Stimulated activated CD4-positive, alpha-beta T cell treated with anti-CD3 and anti-CD28 coated beads, TNF-alpha, amount 100 ng/mL, for 4 hours (primary cell): ENCODE measurements at places on chromosomes 12 and 14.

- no peak for DNase-seq
Measured at GRCh38 chr14:99521176-99522024, 40.2 kb downstream of the CCNK start.

DNA sequence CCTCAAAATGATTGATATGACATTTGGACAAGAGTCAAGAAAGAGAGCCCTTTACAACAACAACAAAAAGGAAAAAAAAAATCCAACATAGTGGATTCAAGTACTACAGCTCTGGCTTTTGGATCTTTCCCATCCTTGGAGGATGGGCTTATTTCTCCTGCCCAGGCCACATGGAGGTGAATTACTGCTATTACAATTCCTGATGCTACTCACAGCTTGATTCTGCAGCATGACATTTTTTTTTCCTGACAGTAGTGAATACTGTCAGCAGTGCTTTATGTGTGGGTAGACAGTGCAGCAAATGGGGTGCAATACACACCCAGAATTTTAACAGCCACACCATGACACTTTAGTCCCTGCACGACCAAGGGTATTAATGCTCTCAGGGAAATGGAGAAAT lies 42.5 kb upstream of the HSP90B1 start:
- DNase-seq = no peak

DNA sequence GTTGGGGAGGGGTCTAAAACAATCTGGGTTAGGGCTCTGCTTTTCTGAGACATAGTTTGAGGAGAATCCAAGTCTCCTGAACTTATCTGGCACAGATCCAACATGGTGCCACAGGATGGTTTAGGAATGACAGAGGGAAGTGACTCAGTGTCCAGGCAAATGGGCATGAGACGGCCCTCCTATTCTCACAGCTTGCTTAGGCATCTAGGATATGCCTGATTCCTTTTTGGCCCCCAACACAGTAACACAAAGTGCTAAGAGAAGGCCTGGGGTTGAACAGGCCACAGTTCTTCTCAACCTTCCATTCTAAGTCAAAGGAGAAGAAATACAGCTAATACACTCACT lies 117.7 kb downstream of the ZFP36L1 start:
- DNase-seq = no peak

DNA sequence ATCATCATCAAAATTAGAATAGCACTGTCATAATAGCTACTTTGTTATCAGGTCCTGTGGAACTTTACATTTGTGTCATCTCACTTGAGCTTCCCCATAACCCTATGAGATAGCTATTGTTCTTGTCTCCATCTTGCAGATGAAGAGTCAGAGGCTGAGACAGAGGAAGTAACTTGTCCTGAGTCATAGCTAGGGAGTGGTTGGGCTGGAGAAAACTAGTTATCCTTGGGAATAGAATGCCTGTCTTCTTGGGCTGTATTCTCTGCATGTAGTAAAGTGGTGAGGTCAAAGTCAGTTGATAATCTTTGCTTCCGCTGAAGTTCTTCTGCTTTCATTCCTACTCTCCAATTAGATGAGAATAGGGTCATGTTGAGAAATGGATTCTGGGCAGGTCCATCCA lies 117.0 kb downstream of the SMOC1 start:
- no peak for DNase-seq

DNA sequence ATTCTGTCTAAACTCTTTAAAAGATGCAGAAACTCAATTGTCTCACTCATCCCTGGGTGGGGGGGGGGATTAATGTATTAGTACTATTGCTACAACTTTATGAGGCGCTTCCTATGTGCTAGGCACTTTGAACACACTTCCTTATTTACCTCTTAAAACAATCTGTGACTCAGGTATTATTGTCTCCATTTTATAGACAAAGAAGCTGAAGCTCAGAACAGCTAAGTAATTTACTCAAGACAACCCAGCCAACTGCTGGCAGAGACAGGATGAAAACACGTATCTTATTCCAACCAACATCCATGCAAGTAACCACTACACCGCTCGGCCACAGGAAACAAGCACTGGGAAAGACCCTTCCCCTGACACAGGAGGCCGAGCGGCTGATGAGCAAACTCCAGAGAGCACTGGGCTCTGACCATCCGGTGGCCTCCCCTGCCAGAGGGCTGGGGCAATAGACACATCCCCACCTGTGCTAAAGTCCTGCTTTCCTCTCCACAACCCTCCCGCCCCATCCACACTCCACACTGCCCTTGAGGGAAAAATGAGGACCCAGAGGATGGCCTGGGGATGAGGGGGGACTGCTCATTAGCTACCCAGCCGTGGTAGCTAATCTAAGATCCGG lies 244.2 kb downstream of the DPF3 start:
- DNase-seq = no peak

GRCh38 chr12:120010661-120011230 lies 21.7 kb downstream of the BICDL1 start:
- no peak for DNase-seq
